ENCODE measurements at places on chromosomes 13 and 19.

DNA sequence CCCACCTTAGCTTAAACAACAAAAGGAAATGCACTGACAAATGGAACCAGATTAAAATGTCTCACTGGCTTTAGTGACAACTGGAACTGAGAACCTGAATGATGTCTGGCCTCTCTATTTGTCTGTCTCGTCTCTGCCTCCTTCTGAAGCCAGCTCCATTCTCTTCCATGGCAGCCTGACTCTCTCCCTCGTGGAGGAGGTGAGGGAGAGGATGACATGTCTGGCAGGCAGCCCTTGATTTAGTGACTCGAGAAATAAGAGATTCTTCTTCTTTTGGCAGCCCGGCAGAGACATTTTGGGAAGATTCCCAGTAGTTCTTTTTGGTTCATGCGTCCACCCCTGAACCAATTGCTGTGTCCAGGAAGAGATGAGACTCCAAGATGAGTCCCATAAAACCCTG lies 131.7 kb downstream of the KLF5 start:
- no peak for DNase-seq

DNA sequence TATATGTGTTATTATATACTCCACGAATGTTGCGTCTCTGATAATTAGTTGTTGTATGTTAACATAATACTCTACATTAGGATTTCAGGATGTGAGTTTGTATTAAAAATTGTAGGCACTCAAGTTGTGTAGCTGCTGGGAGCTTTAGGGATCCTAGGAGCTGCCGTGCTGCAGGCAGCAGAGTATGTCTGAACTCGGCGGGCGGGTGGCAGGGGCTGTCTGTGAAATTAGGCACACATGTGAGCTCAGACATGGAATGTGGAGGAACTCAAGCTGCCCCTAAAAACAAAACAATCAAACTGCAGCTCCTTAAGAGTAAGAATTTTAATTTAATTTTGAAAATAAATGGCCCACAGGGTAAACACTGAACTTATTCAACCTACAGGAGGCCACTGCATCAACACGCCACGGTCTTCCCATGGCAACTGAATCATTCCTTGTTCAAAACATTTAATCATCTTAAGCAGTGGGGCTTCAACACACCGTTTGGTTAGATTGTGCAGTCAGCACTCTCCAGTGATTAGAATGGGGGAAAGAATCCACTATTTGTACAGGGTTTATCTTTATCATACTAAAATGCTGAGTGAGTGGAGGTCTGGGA lies 22.7 kb downstream of the SERTM1 start:
- DNase-seq = no peak

DNA sequence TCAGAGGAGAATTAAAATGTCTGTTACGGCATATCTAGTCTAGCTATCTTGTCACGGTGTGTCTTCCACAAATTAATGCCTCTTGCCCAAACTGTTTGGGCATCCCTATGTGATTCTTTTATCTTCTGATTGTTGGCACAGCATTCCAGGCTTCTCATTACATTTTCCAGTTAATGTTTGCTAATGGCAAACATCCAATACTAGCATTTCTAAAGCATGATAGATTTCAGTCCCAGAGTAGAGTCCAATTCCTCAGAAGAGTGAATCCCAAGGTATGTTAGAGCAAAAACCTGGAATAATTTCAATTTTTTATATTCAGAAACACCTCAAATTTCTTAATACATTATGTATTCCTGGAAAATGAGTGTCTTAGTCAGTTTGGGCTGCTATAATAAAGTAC lies 684.5 kb upstream of the SLITRK1 start:
- DNase-seq = no peak

- DNase-seq = no peak
Observed at GRCh38 chr19:29626386-29626785, 20.3 kb downstream of the POP4 start.

- DNase-seq = no peak
Observed at GRCh38 chr13:107977071-107977574, 238.2 kb downstream of the LIG4 start.

DNA sequence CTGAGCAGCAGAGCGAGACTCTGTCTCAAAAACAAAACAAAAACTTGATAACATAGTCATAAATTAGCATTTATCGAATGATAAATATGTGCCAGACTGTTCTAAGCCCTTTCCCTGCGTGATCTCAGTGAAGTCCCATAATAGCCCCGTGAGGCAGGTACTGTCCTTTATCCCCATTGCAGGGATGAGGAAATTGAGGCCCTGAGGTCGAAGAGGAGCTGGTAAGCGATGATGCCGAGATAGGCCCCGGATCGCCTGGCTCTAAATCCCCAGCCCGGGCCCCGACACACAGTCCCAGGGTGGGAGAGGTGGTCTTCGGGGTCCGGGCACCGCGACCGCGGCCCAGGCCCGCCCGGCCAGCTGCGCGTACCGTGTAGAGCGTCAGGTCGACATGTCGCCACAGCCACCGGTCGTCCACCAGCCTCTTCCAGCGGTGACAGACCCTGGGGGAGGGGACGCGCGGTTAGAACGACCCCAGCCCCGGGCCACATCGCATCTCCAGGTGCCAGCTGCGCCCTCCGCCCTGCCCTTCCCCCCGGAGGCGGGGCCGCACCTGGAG lies 625 bp downstream of the FBXL12 start:
- DNase-seq = no peak

GRCh38 chr13:39306639-39307589 lies 268.7 kb downstream of the NHLRC3 start:
- DNase-seq = no peak

DNA sequence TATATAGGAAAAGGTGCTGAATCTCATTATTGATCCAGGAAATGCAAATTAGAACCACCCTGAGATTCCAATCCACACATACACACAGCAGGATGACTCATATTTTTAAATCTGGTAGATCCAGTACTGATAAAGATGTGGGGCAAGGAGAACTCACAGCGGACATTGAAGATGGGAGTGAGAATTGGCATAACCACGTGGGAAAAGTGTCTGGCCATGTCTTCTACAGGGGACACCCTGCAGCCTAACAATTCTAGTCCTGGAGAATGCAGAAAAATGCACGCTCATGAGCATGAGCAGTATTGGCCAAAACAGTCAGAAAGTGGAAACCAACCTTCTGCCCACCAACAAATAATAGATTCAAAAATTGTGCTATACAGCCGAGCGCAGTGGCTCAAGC lies 13.5 kb upstream of the BCL3 start:
- no peak for DNase-seq

GRCh38 chr19:45670670-45671453 lies 2.8 kb downstream of the GIPR start:
- DNase-seq = no peak

All from stimulated activated CD4-positive, alpha-beta T cell treated with anti-CD3 and anti-CD28 coated beads, Interleukin-1b, Interleukin-23, amount 100 ng/mL, for 24 hours (primary cell).